ENCODE measurements at places on chromosomes 3 and 15. TPM values are rescaled to one million over a fixed set of nuclear protein-coding genes. Genes with fewer than 3 reads are reported as not detected.

The ECE2 gene
- total RNA-seq: not detected

The PCBP4 gene
- total RNA-seq: 17.4 TPM

DNA sequence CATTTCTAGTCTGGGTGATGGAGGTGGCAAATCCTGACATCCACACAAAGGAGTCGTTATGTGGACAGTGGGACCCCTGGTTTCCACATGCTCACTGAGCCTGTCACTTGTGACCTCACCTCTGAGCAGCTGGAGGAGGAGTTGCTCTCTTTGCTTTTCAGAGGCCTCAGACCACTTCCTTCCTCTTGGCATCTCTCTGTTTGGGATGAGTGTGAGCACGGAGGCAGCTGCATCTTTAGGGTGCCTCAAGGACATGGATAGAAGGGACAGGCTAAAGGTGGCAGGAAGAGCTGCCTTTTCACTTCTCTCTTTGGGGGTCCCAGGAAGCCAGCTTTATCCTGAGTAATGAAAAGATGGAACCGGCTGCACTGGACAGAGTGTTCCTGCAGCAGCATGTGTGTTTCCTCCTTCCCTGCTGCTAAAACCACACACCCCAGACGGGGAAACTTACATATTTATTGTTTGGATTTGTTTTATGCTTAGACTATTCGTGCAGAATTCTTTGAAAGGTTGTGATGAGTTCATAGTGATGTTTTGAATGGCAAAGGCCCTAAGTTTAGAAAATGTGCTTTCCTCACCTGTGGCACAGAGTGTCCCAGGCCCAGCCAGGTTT lies 31.8 kb downstream of the GPR171 start:
- H3K27me3 ChIP-seq: no peaks in the 10 kb centered on the region
- no peak for DNase-seq
- H3K4me1 ChIP-seq: peaks cover 2% of the 10 kb centered on the region
- H3K36me3 ChIP-seq: no peaks in the 10 kb centered on the region
- no peak overlapping the region for H3K4me3 ChIP-seq
- no peak overlapping the region for H3K27ac ChIP-seq

DNA sequence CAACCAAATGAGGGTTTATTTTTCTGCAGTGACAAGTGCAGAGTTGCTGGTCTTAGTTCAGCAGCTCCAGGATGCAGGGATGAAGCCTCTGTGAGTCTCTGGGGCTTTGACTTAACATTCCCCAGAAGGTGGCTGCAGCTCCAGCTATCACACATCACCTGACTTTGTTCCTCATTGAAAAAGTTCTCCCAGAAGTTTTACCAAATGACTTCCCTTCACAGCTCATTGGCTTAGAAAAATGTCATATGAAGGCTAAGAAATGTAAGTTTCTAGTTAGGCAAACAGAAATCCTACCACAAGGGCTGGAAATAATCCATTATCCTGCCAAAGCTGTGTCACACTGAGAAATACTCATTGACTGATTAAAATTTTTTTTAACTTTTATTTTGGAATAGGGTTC lies 184.9 kb downstream of the MINAR1 start:
- no peak for DNase-seq
- H3K27ac ChIP-seq: no peak overlapping the region
- H3K27me3 ChIP-seq: no peaks in the 10 kb centered on the region
- H3K36me3 ChIP-seq: no peaks in the 10 kb centered on the region
- no peak overlapping the region for H3K4me3 ChIP-seq

GRCh38 chr3:110624576-110624975 lies 447.0 kb upstream of the NECTIN3 start:
- DNase-seq: peak; percentile 13
- H3K27ac ChIP-seq: no peak overlapping the region
- H3K27me3 ChIP-seq: no peaks in the 10 kb centered on the region
- H3K36me3 ChIP-seq: no peaks in the 10 kb centered on the region
- no peak overlapping the region for H3K4me3 ChIP-seq

Data from lung (tissue), 17 donors.